ENCODE measurements at places on chromosomes 7 and 10. TPM values are rescaled to one million over a fixed set of nuclear protein-coding genes. Genes with fewer than 3 reads are reported as not detected.

Gene MRLN
- not detected for total RNA-seq

- DNase-seq = no peak
Observed at GRCh38 chr7:111730476-111731300, 168.4 kb upstream of the IMMP2L start.

GRCh38 chr10:92914478-92915325, 66.4 kb downstream of the EXOC6 start:
- DNase-seq = no peak

DNA sequence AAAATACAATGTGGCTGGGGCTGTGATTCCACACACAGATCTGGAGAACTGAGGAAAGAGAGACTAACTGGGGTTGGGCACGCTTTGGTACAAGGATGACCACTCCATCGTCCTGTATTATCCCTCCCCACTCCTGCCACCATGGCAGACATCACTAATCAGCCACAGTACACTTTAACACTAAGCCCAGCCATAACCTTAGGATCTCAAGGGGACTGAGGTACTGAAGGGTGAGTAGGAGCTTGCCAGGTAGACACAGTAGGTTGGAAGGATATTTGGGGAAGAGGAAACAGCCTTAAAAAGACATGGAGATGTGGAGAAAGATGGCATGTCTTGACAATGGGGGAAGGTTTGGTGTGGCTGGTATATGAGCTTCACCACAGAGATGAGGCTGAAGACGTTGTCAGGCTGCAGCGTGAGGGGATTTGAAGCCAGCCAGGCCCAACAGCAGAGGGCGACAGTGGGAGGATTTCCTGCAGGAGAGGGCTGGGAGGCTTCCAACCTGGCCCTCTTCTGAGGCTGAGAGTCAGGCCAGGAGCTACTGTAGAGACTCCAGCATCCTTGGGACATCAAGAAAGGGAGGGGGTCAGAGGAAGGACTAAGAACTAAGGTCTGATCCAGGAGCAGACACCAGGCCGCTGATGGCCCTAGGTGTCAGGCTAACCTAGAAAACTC, 58.6 kb upstream of the COL13A1 start:
- DNase-seq = no peak

Gene ADCY1
- total RNA-seq = 3.9 TPM

DNA sequence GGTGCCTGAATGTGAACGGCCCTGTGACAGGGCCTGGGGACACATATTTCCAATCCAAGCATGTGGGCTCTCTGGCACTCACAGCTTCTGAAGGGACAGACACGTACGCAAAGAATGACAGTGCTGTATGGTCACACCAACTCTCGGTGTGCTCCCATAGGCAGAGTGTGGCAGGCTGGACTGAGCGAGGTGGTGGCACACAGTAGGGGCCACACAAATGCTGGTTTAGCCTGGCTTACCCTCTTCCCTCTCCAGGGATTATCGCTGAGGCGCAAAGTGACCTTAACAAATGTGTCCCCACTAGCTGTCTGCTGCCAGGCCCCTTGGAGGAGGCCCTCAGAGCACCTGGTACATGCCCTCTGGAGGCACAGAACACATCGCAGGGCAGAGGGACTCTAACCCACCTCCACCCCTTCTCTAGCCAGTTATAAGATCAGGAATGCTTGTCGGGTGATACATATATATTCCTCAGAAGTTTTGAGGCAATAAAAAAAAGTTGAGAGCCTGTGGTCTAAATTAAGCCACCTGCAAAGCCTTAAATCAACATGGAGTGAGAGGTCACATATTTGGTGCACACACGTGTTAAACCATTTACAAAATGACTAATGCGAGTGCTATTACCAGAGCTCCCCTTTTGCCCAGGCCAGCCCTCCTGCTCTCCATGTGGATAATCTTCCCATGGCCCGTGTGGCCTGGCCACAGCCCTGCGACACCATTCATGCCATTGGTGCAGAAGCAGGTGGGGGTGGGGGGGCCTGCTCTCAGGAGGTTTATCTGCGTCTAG, 262.8 kb upstream of the GRB10 start:
- DNase-seq = no peak

GRCh38 chr7:158044482-158044823, 543.2 kb downstream of the PTPRN2 start:
- DNase-seq = no peak

- DNase-seq = no peak
Observed at GRCh38 chr10:85919491-85920021, 447.0 kb downstream of the GRID1 start.

DNA sequence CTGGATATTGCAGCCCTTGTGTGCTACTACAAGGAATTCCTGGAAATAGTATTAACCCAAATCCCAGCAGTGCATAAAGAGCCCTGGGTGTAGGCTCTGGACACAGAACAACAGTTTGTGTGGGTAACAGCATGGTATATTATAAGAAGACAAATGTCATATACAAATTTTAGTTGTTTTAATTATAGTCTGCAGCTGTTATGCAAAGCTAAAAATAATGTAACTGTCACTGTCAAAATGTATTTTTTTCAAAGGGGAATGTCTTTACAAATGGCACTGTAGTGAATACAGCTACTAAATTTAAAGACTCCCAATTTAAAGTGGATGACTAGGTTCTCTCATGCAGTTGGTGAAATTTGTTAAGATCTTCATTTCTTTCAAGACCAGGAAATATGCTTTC, 339.0 kb downstream of the GPR37 start:
- no peak for DNase-seq

GRCh38 chr7:102305414-102306268, 19.0 kb downstream of the SH2B2 start:
- no peak for DNase-seq

DNA sequence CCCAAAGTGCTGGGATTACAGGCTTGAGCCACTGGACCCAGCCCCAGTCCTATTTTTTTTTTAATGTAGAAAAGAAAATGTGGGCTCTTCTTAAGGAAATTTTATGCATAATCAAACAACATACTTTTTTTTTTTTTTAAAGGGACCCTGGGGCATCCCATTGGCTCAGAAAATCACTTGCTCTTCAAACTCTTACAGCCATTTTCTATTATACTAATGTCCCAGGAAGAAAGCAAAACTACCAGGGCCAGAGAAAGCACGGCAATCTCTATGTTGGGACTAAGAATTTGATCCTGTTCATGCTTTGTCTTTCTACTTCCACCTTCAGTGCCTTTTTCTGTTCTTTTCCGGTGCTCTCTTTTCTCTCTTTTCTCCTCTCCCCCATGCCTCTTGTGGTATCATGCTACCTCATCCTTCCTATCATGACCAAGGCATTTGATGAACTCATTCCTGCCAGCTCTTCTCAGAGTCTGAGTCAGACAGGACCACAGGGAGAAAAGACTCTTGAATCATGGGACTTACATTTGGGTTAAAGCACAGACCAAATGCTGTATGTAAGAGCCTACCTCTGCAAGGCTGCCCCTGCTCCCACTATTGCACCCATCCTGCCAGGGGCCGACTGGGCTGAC, 76.4 kb upstream of the CCNY start:
- DNase-seq = no peak

DNA sequence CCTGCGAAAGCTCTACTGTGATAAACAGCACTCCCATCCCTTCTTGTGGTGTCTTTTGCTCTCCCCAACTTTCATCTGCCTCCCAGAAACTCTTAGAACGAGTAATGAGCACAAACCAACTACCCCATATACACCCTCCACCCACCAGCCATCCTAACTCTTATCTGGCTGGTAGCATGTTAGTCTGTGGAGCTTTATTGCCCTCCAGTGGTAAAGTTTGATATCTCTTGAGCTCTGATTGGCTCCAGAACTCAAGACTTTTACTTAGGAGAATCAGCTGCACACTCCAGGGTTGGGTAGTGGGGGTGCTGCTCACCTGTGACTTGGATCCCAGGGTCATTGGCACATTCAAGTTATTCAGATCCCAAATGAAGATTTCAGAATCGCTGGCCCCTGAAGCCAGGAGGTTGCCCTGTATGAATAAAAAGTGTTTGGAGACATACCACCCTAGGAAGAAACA, 10.9 kb downstream of the SEC31B start:
- DNase-seq = no peak

GRCh38 chr7:16810112-16810511, 5.3 kb upstream of the AGR2 start:
- no peak for DNase-seq

Measured in upper lobe of right lung (tissue), 1 donor.